ENCODE measurements at places on chromosomes 5 and 9. TPM values are rescaled to one million over a fixed set of nuclear protein-coding genes. Genes with fewer than 3 reads are reported as not detected.

- DNase-seq, result no peak
Measured at GRCh38 chr5:157290156-157290980, 24.4 kb downstream of the CYFIP2 start.

Gene MZB1
- not detected for polyA plus RNA-seq

GRCh38 chr5:120765189-120765588 is 301.1 kb downstream of the PRR16 start:
- DNase-seq, result no peak

- peak; percentile 43 for DNase-seq
Measured at GRCh38 chr5:43601454-43602260, 1.3 kb upstream of the NNT start.

DNA sequence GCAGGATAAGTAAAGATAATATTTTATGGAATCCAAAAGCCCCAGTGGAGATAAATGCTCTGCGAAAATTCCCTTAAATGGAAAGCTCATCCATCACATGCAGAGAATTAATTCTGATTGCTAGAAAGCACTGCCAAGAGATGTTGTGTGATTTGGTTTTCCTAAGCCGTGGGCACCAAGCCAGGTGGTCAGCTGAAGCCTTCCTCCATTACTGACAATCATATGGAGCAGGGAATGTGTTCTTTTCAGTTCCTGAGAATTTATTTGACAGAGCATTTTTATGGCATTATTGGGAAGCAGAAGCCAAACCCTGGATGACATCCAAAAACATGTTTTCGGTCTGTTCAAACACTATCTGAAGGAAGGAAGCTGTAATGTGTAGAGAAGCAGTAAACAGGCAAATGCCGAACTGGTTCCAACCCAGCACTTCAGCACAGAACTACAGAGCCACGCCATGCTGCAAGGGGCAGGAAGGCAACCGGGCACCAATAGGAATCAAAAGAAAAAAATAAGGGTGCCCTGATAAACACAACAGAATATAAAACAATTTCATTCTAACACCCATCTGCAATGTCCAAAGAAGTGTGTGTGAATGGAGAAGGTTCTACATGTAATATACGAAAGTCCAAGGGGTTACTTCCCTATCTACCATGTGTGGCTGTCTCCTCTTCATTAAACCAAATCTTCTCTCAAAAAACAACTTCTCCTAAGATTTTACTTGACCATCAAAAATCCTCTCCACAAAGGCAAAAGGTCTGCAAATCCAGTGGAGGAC is 12.3 kb downstream of the ARSB start:
- peak; percentile 62 for DNase-seq

Gene SEMA4D
- 4.8 TPM for polyA plus RNA-seq

Gene FSD1L
- 1.0 TPM for polyA plus RNA-seq

DNA sequence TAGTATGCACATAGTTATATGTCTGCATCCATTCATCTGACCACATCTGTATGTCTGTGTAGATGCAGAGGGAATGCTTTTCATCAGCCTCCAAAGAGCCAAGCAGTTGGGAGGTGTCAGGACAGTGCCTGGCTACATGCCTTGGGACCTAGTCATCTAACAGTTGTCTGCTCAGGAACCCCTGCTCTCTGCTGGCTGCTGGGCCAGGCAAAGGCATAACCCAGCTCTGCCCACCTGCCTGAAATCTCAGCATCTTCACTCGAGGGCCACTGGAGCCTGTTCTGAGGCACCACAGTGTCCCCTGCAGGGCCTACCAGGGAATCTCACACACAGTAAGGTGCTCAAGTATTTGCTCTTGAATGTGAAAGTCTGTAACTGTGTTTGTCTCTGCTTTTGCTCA is 3.7 kb downstream of the C9orf50 start:
- no peak for DNase-seq

Gene TLX3
- 4.7 TPM for polyA plus RNA-seq

DNA sequence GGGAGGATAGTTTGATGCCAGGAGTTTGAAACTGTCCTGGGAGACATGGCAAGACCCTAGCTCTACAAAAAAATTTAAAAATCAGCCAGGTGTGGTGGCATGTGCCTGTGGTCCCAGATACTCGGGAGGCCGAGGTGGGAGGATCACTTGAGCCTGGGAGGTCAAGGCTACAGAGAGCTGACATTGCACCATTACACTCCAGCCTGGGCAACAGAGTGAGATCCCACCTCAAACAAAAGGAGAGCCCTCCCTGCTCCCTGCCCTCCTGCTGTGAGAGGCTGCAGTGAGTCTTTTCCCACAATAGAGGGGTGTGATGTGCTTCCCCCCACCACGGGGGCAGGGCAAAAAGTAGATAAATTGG is 10.1 kb upstream of the CCDC187 start:
- DNase-seq, result no peak

DNA sequence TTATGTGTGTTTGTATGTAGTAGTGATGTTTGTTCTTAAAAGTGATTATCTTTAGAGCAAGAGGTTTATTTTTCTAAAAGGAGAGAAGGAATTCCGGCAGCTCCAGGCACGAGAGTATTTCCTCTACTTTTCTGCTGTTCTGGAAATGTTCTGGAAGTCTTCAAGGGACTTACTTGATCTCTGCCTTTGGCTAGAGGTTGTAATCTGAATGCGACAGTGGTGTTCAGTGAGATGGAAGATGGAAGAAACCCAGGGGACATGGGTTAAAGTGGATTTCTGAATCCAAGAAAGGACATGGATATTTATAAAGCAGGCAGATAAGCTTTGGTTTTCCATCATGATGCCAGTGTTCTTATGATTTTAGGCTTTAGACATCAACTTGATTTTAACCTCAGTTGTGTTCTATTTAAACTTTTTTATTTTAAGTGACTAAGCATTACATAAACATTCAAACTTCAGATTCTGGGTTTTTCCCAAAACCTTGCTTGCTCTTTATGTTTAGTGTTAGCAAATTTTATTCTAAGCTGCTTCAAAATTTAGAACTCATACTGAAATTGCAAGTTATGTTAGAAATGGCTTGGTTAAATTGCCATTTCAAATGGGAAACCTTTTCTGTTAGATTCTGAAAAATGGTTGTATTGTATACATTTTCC is 3.6 kb downstream of the GPR21 start:
- DNase-seq, result no peak

GRCh38 chr5:56587381-56588130 is 227.8 kb upstream of the MAP3K1 start:
- no peak for DNase-seq

DNA sequence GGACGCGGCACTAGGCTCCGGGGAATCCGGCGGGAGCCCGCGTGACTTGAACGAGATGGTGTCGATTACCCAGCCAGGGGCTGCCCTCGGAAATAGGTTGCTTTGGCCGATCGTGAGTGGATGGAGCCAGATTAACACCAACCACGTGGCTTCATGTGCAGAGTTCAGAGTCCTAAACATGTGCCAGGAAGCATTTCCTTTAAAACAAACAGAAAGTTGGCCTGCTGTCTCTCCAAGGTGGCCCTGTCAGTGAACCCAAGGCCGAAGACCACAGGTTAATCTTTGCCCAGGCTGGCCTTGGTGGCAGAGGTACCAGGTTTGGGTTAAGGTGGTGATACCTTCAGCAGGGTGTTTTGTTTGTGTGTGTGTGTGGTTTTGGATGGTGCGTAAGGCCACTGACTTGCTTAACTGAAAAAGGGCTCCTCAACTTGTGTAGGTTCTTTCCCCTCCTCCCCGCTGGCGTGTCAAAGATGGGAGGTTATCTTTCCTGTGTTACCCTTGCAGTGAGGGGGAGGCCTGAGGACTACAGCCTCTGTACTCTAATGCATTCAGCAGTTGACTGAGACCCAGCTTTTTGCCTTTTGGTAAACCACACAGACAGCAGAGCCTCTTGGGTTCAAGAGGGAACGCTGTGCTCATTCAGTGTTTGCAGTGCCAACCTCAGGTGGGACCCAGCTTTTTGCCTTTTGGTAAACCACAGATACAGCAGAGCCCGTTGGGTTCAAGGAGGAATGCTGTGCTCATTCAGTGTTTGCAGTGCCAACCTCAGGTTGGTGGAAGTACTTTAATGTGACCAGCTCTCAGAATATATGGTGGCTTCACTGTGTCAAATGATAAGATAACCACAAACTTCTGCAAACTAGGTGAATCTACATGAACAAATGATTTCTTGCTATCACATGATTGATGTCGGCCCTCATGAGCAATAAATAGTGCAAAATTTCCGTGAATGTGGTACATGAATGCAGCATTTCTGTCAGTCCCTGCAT is 1.4 kb downstream of the IQGAP2 start:
- no peak for DNase-seq

Data from SK-N-SH (cell line).